NCI-H187 treated with DMSO at 0.1 percent for 48 hours (cell line): ENCODE measurements at places on chromosomes 4 and X.

- DNase-seq = no peak
Measured at GRCh38 chrX:128020701-128021100, 31.5 kb downstream of the ACTRT1 start.

- DNase-seq = no peak
Measured at GRCh38 chr4:40240040-40240653, 43.3 kb downstream of the RHOH start.

GRCh38 chr4:140252742-140253555, 99.0 kb upstream of the MAML3 start:
- no peak for DNase-seq

- DNase-seq = no peak
Measured at GRCh38 chr4:52873191-52873590, 11.1 kb downstream of the RASL11B start.

- DNase-seq = no peak
Measured at GRCh38 chr4:109947457-109947856, 34.8 kb downstream of the EGF start.

DNA sequence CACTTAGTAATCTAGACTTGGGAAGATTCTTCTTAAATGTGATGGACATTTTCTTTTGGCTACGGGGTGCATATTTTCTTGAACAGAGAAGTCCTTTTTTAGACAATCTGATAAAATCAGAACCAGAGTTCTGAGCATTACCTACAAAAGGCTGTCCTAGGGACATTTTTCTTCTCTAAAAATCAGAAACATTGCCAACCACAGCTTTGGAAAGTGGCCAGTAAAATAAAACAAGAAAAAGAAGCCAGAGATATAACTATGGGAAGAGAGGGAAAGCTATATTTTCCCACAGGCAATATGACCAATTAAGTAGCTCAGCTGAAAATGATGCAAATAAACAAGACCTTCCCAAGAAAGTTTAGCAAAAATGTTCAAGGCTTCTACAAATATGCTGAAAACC, 55.9 kb downstream of the MXRA5 start:
- DNase-seq = no peak

DNA sequence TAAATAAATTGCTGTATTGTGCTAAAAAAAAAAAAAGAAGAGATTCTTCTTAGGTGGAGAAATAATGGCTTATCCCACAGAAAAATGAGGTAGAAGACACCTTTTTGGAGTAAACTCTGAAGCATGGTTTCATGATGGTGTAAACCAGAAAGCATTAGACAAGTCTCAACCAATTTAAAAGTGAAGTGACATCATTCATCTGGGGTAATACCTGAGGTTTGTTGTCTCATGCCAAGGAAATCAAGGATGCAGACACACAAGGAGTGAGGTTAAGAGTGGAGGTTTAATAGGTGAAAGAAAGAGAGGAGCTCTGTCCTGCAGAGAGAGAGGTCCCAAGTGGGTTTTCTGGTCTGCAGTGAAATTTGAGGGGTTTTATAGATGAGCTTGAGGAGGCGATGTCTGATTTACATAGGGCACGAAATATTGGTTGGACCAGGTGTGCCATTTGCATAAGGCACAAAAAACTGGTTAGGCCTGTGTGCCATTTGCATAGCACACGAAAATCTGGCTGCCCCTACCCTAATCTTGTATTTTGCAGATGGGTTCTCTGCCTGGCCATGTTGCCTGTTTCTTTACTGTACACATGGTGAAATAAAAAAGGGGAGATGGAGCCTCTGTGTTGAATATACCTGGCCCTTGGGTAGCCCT, 25.0 kb upstream of the CWH43 start:
- DNase-seq = no peak
